Right hindlimb (tissue), 1 donor: ENCODE measurements at places on chromosomes 16 and 17.

- DNase-seq: no peak
Observed at GRCh38 chr16:66223176-66223780, 143.2 kb upstream of the CDH5 start.

- DNase-seq: no peak
Observed at GRCh38 chr17:35519439-35519838, 18.0 kb downstream of the SLFN12L start.

- no peak for DNase-seq
Observed at GRCh38 chr16:82793528-82794245, 166.9 kb downstream of the CDH13 start.

DNA sequence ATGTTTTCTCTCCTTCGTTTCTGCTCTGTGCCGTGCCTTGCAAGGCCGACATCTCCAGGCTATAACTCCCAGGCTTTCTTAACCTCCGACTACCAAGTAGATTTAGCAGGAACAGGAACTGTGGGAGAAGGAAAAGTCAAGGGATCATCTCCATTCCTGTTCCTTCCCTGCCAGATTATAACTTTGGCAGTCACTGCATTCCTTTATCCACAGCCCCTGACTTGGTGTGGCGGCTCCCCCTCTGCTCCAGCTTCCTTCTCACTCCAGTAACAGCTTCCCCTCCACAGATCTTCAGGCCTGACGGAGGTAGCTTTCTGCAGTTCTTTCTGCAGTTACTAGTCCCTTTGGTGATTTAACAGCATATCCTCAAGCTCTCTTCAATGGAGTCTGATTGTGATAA lies 234.6 kb upstream of the MON1B start:
- DNase-seq: no peak

DNA sequence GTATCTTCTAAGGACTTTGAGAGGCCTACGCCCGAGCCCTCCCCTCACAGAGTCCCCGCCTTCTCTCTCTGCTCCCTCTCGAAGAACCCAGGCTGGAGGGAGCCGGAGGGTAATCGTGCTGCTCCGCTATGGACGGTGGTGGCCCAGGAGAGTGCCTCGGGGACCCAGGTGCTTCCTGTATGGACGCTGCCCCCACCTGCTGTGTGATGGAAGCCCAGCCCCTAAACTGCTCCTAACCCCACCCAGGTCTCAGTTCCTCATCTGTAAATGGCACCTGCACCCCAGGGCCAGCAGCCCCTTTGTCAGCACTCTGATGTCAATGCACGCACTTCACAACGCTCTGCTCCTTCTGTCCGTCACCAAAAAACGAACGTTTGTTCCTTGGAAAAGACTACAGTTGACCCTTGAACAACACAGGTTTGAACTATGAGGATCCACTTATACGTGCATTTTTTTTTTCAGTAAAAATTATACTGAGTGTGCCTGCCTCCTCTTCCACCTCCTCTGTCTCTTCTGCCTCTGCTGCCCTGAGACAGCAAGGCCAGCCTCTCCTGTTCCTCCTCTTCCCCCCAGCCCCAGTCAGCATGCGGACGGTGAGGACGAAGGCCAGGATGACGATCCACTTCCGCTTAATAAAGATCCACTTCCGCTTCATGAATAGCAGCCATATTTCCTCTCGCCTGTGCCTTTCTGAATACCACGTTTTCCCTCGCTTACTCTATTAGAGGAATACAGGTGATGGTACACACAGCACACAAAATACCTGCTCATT lies 118.3 kb downstream of the BANP start:
- DNase-seq: peak; percentile 24

GRCh38 chr17:66946251-66946650 lies 18.3 kb upstream of the CACNG4 start:
- no peak for DNase-seq

DNA sequence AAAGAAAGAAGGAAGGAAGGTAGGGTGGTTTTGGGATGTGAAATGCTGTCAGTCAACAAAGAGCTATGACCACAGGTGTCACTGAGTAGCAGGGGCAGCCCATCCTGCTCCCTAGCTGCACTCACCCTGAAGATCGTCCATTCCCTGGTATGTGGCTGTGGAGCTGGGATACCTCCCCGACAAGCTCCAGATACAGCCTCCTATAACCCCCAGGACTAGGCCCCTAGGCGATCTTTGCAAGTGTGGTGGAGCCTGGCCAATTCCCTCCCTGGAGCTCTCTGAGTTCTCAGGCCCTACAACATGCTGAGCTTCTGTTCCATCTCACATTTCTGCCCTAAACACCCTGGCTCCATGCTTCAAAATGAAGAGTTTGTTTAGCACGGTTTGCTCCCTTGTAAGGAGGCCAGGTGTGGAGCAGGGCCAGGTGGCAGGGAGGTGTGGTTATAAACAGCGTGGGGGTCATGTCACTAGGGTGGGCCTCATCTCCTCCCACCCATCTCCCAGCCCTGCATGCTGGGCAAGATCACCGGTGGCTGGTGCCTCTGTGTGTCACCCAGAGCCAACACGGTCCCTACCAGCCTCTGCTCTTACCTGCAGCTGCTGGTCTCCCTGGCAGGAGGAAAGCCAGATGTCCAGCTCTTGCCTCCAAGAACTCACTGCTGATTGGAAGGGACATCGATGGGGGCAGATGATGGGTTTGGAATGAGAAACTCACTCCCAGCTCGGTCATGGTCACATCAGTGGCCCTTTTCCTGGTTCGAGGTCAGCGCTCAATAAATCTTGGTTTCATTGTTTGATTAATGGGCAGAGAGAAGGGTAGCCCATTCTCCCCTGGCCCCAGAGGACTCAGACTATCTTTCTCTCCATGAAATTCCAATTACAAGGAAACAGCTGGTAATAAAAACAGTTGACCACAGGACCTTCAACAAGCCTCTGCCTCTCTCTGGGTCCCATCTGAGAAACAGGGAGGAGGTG lies 511.0 kb upstream of the CDH5 start:
- DNase-seq: no peak

DNA sequence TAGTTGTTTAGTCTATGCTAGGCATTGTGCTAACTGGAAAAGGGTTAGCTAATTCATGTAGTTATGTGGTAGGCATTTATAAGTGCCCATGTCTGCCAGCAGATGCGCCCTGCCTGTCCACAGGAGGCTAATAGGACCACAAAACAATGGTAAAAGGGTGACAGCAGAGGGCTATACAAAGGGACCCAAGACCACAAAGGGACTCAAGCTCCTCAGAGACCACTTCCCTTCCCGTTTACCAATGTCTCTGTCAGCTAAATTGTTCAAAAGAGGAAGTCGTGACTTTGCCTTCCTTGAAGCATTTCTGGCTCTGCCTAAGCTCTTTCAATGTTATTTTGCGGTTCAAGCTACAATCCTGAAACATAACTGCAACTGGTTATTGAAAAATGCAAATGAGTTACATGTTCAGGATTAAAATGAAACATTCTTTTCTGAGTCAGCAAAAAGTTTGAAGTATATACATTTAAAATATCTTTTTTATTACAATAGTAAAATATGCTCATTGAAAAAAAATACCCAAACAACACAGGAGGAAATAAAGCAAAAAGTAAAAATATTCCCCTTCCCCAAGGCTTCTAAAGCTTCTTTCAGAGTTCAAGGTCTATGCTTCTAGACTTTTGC lies 149.2 kb downstream of the MAF start:
- no peak for DNase-seq

- DNase-seq: no peak
Observed at GRCh38 chr16:8822403-8822802, 24.8 kb downstream of the PMM2 start.

GRCh38 chr16:53501216-53501859 lies 1.7 kb downstream of the AKTIP start:
- DNase-seq: no peak

GRCh38 chr16:8572919-8573724 lies 17.2 kb downstream of the TMEM114 start:
- DNase-seq: no peak

GRCh38 chr17:37206299-37206698 lies 169.5 kb upstream of the C17orf78 start:
- DNase-seq: no peak

GRCh38 chr17:59877965-59878364 lies 14.8 kb downstream of the TUBD1 start:
- DNase-seq: no peak

- no peak for DNase-seq
Observed at GRCh38 chr17:74307984-74308773, 17.8 kb upstream of the KIF19 start.

GRCh38 chr17:48037838-48038323 lies 284 bp upstream of the COPZ2 start:
- DNase-seq: peak; percentile 66

DNA sequence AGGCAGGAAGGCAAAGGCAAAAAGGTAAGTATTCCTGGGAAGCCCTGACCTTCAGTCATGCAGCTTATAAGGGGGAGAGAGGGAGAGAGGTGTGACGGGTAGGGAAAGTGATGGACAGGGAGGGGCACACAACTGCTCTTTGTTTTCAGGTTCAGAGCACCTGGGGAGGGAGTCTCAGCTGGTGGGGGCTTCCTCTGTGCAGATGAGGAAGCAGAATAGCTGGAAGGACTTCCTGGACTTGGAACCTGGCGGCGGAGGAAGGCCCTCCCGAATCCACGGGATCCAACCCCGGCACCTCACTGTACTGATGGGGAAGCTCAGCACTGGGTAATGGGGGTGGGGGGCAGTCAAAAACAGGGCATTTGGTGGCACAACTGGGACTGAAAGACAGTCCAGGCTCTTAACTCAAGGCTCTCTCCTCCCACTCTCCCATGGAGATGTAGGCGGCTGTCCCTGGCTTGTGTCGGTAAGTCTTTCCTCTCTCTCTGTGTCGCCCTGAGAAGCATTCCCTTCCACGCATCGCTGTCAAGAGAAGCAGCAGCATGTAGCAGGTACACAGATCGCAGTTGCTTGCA lies 11.9 kb upstream of the PITPNM3 start:
- DNase-seq: no peak

- DNase-seq: no peak
Observed at GRCh38 chr17:34465789-34466188, 102.8 kb upstream of the CCL1 start.

GRCh38 chr17:1979182-1979985 lies 45.8 kb downstream of the RTN4RL1 start:
- DNase-seq: no peak

DNA sequence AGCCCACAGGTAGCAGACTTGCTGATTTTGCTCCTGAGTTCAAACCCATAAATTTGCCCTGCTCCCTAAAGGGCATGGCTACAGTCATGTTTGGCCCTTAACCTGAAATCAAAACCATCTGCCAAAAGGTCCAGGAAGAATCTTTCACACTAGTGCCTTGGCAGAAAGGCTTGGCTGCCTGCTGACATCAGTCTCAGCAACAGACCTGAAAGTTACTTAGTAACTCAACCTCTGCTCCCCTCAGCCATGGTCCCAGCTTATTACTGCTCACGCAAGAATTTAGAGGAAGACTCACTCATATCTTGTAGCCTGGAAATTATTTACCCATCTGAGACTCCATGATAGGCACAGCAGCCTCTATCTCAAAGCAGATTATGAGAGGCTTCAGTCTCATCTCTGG lies 98.0 kb upstream of the KIF2B start:
- no peak for DNase-seq

DNA sequence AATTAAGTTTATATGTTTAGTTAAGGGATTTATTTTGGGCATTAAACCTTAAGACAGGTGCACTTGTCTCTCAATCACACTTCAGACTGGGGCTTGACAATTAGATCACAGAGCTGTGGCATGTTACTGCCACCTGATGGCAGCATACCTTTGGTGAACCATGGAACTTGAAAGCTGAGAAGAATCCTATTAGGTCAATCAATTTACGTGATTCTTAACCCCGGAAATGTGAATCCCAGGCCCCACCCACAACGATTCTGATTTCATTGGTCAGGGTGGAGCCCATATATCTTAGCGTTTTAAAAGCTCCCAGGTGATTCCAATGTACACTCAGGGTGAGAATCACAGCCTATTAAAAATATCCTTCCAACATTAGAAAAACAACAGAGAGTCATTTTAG lies 91.0 kb downstream of the GSG1L start:
- no peak for DNase-seq

DNA sequence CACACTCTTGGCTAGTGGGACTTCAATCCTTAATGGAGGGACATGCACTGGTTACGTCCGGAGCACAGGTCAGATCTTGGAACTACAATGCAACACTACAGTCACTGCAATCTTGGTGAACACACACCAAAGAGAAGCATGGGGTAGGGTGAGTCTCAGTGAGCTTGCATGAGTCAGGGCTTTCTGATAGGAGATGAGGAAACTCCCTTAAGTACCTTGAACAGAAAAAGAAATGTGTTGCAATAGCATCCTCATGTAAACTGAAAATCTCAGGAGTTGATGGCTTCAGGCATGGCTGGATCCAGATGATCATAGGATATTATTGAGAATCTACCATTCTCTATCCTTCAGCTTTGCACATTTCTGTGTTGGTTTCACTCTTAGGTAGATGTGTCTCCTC lies 54.1 kb downstream of the CES1 start:
- no peak for DNase-seq

GRCh38 chr16:85641776-85642176 lies 28.7 kb downstream of the GSE1 start:
- peak; percentile 71 for DNase-seq

GRCh38 chr16:80014241-80014939 lies 413.9 kb upstream of the MAF start:
- no peak for DNase-seq

- DNase-seq: no peak
Observed at GRCh38 chr16:86157616-86158247, 258.8 kb downstream of the IRF8 start.

- no peak for DNase-seq
Observed at GRCh38 chr16:380762-381011, 1.1 kb downstream of the PGAP6 start.

GRCh38 chr17:19410091-19410490 lies 941 bp upstream of the RNF112 start:
- no peak for DNase-seq
